ENCODE measurements at places on chromosomes 16 and 17.

DNA sequence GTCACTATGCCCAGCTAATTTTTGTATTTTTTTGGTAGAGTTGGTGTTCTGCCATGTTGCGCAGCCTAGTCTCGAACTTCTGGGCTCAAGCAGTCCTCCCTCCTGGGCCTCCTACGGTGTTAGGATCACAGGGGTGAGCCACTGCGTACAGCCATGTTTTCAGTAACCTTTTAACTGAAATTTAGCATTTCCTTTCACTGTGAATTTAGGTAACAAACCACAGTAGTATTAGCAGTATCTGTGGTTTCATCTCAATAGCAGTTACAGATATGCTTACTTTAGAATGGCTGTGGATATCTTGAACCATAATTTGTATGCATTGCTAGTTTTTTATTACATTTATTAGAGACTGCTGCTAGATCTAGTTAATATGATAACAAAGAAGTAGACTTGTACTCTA lies 4.3 kb upstream of the RANGRF start:
- DNase-seq = no peak

- no peak for DNase-seq
Observed at GRCh38 chr16:27096375-27096774, 29.6 kb downstream of the C16orf82 start.

- no peak for DNase-seq
Observed at GRCh38 chr17:82977606-82978005, 101.8 kb upstream of the METRNL start.

DNA sequence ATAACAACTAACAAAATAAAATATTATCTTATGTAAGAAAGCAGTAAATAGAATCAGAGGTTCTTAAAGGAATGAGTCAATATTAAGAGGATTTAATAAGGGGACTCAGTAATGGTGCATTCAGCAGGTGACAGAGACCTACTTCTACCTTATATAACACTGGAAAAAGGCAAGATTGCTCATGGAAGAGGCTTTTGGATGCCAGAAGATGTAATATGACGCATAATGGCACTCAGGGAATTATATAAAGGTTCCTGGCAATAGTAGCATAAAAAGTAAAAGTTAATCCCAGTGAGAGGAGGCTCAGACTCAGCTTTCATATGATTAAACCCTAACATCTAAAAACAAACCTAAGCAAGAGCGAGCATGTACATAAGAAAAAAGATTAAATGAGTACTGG lies 136.0 kb upstream of the NACA2 start:
- DNase-seq = no peak

- DNase-seq = peak; percentile 39
Observed at GRCh38 chr16:68592466-68593337, 52.4 kb upstream of the CDH3 start.

GRCh38 chr16:4410335-4411075 lies 5.9 kb downstream of the CORO7 start:
- no peak for DNase-seq

GRCh38 chr16:86854626-86855294 lies 276.4 kb downstream of the FOXL1 start:
- DNase-seq = no peak

- DNase-seq = no peak
Observed at GRCh38 chr17:27276653-27277156, 17.2 kb upstream of the WSB1 start.

All from KBM-7 (cell line).